ENCODE measurements at places on chromosomes 7 and 10.

- DNase-seq: no peak
Measured at GRCh38 chr10:119525116-119525515, 17.4 kb downstream of the RGS10 start.

- no peak for DNase-seq
Measured at GRCh38 chr10:98296524-98296923, 28.5 kb upstream of the LOXL4 start.

- DNase-seq: no peak
Measured at GRCh38 chr10:111367531-111367930, 290.7 kb downstream of the ADRA2A start.

- DNase-seq: no peak
Measured at GRCh38 chr7:149586646-149587645, 89.3 kb upstream of the ZNF746 start.

DNA sequence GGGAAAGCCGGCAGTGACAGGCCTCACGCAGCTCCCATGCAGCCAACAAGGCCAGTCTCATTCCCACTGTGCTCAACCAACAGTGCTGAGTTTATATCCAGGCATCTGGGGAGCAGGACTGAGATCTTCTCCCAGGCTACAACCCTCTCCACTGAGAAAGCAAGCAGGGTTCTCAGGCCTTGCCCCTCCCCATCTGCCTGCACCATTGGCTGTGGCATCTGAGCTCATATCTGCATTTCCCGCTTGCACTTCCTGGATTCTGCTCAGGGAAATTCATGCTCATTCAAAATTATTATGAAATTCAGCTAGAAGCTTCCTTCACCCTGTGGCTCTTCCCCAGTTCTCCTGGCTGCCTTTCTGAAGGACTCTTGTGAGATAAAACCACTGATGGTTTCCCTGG is 1029.0 kb downstream of the GRM8 start:
- DNase-seq: no peak

DNA sequence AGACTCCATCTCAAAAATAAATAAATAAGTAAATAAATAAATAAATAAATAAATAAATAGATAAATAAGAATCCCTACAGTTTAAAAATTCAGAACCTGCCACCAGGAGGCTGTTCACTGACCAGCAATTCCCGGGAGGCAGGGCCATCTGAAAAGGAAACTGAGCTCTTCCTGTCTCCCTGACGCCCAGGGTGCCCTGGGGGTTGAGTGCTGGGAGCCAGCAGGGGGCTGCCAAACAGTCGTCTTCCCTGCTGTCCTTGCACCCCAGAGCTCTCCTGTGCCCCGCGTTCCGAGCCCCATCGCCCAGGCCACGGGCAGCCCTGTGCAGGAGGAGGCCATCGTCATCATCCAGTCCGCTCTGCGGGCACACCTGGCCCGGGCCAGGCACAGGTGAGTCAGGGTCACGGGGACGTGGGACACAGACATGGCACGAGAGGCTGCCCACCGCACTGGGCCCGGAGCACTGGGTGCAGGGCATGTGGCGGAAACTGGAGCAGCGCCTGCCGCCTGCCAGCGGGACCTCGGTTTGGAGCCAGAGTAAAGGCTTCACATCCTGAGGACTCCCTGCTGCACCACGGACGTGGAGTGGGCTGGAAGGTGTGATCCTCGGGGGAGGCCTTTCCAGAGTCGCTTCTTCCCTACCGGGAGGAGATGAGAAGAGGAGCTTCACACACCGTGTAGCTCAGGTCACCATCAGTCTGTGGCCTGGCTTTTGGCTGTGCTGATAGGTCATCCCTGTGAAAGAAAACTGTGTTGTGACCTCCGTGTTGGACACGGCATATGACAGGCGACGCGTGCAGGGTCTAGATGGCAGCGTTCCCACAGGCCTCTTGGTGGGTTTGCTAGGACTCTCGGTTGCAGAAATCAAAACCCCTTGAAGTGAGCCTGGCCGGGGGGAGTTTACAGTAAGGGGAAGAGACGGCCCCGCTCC is 25.9 kb upstream of the TTYH3 start:
- DNase-seq: no peak

- DNase-seq: no peak
Measured at GRCh38 chr10:88840104-88840503, 11.5 kb downstream of the ANKRD22 start.

DNA sequence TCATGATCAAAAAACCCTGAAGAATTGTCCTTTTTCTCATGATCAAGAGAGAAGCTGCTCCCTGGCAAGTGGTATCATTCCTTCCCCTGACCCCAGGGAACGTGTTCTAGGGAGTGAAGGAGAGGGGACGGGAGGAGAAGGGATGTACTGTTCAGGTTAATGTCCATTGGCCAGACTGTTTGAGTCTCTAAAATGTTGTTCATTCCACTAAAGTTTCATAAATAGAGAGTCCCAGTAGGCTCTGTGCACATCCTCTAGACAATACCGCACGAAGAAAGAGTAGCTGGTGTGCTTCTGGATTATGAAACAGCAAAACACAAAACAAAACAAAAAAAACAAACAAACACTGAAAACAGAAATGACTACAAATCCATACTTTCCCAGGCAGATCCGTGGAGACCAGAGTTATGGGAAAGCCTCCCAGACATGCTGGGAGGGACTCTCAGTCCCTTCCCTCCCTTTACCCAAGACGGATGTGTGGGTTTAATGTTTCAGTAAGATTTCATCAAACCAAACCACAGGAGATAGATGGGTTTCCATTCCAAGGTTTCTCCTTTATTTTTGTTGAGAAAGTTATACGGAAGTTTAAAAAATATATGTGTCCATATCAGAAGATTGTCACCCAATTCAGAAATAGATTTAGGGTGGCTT is 66.5 kb upstream of the TNS3 start:
- DNase-seq: no peak

DNA sequence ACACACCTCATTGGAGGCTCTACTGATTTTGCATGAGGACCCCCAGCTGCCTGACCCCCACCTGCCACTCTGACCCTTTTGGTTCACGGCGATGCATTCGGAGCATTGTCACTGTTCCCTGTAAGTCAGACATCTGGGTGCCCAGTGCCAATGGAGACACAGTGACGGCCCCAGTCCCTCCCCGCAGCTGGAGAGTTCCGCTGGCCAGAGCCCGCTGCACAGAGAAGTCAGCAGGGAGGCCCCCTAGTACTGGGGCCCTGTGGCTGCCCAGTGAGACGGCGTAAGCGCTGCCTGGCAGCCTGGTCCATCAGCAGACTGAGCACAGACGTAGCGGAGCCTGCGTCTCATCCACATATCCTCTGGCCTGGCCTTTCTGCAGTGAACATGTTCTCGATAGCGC is 77.5 kb downstream of the NKX6-2 start:
- DNase-seq: no peak

DNA sequence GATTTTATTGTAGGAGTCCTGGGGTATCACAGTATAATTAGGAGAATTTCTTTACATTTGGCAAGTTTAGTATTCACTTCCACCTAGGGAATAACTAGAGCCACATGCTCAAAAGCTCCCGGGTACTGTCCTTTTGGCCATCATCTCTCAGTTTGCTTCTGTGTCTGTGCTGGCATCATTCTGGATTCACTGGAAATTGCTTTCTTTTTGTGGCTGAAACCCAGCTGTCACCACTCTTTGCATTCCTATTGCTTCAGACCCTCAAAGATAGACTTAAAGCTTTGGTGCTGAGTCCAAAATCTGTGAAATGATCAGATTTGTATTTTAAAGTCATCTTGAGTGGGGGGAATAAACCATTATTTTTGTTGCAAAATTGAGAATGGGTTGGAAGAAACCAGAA is 8.9 kb downstream of the SDK1 start:
- DNase-seq: no peak

DNA sequence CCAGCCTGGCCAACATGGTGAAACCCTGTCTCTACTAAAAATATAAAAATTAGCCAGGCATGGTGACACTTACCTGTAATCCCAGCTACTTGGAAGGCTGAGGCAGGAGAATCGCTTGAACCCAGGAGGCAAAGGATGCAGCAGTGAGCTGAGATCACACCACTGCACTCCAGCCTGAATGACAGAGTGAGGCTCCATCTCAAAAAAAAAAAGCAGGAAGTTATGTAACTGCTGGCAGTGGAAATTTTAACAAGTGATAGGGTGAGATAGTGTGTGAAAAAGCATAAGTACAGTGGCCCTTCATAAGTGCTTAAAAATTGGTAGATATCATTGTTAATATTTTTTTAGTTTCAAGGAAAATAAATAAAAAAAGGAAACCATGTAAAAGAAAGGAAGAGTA is 12.3 kb downstream of the AKR1C3 start:
- DNase-seq: no peak

DNA sequence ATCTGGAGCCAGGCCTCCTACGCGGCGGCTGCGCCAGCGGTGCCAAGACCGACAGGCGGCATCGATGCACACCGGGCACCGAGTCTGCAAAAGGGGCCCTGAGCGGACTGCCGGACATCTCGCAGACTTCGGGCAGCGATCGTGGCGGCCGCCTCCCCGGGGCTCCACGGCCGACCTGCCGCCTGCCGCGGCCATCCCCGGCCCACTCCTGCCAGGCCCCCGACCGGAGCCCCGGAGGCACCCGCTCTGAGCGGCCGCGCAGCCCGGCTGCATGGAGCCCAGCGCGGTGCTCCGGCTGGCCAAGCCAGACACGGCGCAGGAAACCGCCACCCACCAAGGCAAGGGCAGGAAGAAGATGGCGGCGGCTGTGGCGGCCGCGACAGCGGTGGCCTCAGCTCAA is 154.2 kb upstream of the KCTD7 start:
- DNase-seq: no peak

DNA sequence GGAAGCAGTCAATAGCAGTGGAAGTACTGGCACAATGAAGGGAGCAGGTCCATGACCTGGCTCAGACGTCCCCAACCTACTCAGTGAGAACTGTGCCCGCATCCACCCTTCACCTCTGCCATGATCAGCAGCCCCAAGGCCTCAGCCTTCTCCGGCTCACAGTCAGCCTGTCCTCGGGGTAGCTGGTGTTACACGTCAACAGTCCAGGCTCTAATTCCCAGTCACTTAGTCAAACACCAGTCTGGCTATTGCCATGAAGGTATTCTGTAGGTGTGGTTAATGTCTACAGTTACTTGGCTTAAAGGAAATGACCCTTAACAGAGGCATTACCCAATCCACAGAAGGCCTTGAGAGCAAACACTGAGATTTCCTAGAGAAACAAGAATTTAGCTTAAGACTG is 49.1 kb downstream of the GRB10 start:
- no peak for DNase-seq

GRCh38 chr10:63866075-63866746 is 345.0 kb downstream of the REEP3 start:
- peak; percentile 82 for DNase-seq

GRCh38 chr10:78335691-78336401 is 302.2 kb downstream of the RPS24 start:
- DNase-seq: no peak

- DNase-seq: no peak
Measured at GRCh38 chr7:95200741-95201140, 123.6 kb downstream of the PON1 start.

GRCh38 chr7:68425377-68425776 is 1172.9 kb upstream of the AUTS2 start:
- no peak for DNase-seq

GRCh38 chr10:75379817-75380216 is 21.7 kb downstream of the ZNF503 start:
- DNase-seq: no peak

DNA sequence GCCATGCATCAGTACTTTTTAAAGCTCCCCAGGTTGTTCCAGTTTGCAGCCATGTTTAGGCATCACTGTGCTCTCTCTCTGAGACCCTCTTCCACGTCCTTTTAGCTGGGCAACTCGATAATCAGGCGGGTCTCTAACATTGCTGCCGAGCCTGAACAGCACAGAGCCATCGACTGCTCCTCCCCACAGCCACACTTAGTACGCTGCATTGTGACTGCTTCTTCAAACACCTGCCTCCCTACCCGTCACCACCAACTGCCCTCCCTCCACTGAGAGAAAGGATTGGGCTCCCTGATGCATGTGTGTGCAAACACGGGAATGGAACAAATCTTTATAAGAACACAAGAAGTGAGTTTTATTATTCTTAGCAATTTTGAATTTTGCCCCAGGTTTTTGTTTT is 11.4 kb upstream of the TACR2 start:
- no peak for DNase-seq

DNA sequence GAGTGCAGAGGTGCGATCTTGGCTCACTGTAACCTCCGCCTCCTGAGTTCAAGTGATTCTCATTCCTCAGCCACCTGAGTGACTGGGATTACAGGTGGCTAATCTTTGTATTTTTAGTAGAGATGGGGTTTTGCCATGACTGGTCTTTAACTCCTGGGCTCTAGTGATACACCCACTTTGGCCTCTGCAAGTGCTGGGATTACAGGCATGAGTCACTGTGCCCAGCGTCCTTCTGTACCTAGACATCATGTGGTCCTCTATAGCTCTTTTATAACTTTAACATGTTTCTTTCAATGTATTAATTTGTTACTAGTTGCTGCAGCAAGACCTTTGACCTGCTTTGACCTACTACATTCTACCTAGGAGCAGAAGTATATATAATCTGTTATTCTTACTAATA is 38.7 kb upstream of the BICC1 start:
- DNase-seq: no peak

DNA sequence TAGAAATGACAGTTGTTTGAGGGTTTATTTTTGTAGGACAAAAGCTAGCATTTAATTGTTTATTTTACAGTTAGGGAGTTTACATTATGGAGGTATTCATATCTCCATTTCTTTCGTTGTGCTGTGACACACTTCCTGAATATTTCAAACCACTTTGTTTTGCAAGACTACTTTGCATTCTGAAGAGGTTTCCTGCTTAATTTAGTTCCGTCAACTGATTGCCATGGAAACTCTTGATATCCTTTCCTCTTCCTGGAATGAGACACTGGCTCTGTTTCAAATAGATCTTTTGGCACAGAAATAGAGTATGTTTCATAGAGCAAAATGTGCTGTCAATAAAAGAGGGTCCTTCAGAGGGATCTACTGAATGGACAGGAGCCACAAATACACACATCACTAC is 159.5 kb upstream of the AGR3 start:
- no peak for DNase-seq

DNA sequence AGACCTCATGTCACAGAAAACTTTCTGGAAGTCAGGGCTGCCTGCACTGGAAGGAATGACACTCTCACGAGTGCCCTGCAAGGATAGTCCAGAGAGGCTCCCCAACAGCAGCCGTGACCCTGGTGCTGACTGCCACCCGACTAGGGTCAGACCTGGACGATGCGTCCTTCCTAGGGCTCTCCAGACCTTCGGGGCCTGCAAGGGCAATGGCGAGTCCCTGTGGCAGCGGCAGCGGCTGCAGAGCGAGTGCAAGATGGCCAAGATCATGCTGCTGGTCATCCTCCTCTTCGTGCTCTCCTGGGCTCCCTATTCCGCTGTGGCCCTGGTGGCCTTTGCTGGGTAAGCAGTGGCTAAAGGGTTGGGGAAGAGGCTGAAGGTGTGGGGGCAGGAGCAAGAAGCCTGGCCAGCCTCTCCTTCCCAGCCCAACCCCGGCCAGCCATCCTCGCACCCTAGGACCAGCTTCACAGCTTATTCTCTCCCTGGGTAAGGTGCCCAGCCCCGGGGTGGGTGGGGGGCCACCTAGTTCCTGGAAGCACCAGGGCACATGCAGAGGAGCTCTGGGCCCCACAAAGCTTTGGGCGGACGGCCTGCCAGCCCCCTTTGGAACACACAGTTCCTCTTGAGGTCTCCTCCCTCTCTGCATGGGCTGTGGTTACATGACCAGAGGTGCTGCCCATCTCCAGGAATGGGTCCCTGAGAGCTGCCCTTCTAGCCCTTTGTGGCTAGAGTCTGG is 5.5 kb downstream of the OPN4 start:
- DNase-seq: no peak

GRCh38 chr7:115116773-115117715 is 195.2 kb downstream of the MDFIC start:
- DNase-seq: no peak

GRCh38 chr10:100008142-100008522 is 1.6 kb downstream of the DNMBP start:
- DNase-seq: no peak

- DNase-seq: no peak
Measured at GRCh38 chr10:125559210-125559609, 123.8 kb downstream of the TEX36 start.

All from HEK293T (cell line).